ENCODE measurements at places on chromosomes 16 and 17.

GRCh38 chr17:61793565-61793964, 69.8 kb downstream of the BRIP1 start:
- DNase-seq: no peak

DNA sequence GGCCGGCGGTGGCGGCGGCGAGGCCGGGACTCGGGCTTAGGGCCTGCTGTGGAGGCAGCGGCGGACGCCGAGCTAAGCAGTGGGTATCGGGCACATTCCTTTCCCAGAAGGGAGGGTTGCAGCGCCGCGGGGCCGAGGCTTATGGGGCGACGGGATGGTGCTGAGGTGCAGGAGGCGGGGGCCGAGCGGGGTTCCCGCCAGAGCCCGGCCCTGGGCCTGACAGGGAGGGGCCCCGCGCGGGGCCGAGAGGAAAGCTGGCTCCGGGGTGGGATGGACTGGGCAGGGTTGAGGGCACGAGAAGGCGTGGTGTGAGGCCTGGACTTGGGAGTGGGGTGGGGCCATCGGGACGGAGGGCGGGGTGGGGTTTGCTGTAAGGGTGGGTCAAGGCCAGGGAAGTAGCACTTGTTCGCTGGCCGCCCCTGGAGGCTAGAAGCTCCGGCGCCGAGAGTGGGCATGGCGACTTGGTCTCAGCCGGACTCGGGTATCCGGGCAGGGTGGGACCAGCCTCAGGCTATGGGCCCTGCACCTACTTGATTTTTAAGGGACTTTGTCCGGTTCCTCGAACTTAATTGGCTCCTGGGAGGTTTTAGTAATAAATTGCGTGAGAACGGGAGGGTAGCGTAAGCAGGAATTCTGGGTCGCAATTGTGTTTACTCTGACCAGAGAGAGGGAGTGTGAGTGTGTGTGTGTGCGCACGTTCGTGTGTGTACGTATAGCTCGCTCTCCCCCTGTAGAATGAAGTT, 396 bp downstream of the NFE2L1 start:
- DNase-seq: no peak

DNA sequence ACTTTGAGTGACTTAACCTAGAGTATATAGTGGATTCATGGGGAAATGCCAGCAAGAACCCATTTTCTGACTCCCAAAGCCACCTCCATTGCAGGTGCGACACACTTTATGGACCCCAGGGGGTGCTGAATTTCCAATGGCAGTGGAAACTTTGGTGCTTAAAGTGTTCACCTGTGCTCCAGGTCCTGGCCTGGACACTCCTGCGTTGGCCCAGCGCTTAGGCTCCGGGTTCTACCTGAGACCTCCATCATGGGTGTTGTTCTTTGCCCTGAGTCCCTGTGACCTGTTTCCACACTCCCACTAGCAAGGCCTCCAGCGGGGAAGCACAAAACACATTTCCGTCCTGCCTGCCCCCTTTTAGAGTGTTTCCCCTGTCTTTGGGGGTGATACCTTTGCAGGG, 3.0 kb downstream of the CCNF start:
- no peak for DNase-seq

DNA sequence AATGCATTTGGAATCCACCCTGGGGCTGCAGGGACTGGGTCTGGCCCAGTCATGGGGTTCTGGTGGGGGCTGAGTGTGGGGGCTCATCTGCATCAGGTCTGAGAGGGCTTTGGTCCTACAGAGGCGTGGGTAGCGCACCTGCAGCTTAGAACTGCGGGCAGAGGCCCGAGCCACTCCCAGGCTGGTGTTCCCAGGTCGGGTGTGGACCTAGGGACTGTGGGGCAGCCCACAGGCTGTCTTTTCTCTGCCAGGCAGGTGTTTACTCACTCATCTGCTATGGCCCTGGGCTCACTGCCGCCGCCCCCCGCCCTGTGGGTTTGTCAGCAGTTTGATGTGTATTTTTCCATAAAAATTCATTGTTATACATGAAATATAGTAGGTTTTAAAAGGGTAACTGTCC, 27.0 kb upstream of the DOC2B start:
- no peak for DNase-seq

GRCh38 chr17:8005967-8006730, 3.7 kb downstream of the GUCY2D start:
- DNase-seq: no peak

DNA sequence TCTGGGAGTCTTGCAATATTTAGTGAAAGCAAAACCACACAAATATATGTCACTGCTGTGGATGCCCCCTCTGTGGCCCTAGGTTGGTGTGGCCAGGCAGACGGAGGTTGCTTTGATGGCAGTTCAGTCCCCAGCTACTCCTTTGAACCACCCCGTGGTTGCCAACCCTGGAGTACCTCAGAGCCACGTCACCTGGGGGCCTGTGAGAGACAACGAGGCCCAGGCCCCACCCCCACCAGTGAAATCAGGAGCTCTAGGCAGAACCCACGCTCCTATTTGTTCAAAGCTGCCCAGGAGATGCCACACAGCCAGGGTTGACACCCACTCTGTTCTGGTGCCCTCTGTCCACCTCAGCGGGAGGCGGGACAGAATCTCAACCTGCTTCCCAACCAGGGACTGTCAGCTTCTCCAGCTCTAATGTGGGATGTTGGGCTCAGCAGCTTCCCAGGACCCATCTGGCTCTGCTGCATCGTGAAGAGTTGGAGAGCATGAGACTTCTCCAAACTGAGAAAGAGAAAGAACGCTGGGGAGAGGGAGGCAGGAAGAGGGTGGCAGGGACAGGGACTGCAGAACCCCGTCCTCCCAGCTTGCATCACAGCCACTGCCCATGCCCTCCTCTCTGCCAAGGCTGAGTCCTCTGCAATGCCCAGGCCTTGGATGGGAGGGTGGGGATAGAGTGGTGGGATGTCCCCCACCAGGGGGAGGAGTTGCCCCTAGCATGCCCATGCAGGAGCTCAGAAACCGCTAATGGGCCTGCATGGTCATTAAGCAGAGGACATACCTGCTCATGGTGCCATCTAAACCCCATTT, 81.8 kb downstream of the C16orf78 start:
- no peak for DNase-seq

- DNase-seq: no peak
These were observed 422 bp downstream of the UQCC4 start for GRCh38 chr16:1420111-1420539.

DNA sequence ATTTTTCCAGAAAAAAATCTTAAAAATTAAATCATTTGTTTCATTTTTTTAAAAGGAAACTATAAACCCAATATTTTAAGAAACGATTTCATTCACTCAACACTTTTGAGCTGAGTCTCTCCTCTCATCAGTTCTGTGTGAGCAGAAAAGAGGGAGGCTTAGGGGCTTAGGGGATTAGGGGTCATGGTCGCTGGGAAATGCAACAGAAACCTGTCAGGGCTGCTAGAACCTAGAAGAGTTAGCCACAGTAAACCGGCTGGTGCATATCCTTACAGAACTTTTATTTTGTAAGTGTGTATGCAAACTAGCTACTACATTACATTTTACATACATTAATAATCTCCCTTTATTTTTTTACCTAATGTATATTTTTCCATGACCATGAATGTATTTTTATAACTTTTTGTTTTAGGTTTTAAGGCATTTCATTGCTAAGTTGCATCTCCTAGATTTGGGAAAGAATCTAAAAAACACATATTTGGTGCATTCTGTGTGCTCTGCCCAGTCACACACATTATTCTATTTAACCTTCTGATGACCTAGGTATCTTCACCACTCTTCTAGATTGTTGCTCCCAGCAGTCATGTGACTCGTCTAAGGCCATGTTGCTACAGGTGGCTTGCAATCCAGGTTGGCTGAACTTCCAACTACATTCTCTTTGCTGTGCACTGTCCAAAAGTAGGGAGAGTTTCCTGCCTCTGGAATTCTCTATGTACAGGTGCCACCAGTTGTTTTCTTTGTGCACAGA, 24.4 kb downstream of the TBC1D3B start:
- DNase-seq: no peak

GRCh38 chr16:87765473-87765775, 362 bp downstream of the KLHDC4 start:
- no peak for DNase-seq

GRCh38 chr17:7250695-7251627, 573 bp downstream of the CTDNEP1 start:
- no peak for DNase-seq

GRCh38 chr17:75724016-75725003, 3.1 kb downstream of the ITGB4 start:
- DNase-seq: no peak

- DNase-seq: no peak
These were observed 22.6 kb downstream of the C17orf67 start for GRCh38 chr17:56810891-56811775.

- no peak for DNase-seq
These were observed 52.5 kb downstream of the SMG6 start for GRCh38 chr17:2251098-2251497.

DNA sequence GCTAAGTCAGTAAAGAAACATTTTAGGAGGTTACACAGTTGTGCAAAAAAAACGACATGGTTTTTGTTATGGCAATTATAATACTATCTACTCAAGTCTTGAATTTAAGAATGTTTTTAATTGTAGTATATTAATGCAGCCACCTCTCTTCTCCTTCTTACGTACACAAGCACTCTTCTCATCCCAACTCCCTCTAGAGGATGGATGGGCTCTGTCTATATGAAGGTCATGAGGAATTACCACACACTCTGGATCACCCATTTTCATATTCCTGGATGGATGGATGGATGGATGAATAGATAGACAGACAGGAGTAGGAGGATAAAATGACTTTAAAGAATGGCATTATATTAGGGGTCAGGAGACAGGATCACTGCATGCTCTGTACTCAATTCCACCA, 120.0 kb downstream of the PHKB start:
- no peak for DNase-seq

DNA sequence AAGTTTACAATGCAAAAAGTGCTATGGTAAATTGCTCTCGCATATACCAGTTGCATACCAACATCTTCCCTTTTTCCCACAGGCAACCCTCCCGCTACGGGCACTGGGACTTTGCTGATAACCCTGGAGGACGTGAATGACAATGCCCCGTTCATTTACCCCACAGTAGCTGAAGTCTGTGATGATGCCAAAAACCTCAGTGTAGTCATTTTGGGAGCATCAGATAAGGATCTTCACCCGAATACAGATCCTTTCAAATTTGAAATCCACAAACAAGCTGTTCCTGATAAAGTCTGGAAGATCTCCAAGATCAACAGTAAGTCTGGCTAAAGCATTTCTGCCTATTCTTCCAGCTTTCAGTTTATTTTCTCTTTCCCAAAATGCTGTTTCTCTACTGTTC, 27.9 kb upstream of the HSBP1 start:
- DNase-seq: no peak

- no peak for DNase-seq
These were observed 9.7 kb downstream of the RPA1 start for GRCh38 chr17:1839516-1839915.

DNA sequence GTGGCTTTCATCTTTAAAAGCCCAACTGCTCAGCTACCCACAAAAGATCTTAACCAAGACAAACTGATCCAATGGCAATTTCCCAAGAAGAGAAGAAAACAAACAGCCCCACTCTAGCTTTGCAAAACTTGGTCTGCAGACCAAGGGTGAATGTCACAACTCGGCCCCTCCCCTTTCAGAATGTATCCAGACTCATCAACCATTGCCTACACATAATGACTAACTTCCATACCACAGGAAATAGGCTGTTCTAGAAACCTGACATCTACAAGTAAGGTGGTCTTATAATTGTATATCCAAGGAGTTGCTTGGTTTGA, 16.0 kb downstream of the DCUN1D3 start:
- DNase-seq: no peak

DNA sequence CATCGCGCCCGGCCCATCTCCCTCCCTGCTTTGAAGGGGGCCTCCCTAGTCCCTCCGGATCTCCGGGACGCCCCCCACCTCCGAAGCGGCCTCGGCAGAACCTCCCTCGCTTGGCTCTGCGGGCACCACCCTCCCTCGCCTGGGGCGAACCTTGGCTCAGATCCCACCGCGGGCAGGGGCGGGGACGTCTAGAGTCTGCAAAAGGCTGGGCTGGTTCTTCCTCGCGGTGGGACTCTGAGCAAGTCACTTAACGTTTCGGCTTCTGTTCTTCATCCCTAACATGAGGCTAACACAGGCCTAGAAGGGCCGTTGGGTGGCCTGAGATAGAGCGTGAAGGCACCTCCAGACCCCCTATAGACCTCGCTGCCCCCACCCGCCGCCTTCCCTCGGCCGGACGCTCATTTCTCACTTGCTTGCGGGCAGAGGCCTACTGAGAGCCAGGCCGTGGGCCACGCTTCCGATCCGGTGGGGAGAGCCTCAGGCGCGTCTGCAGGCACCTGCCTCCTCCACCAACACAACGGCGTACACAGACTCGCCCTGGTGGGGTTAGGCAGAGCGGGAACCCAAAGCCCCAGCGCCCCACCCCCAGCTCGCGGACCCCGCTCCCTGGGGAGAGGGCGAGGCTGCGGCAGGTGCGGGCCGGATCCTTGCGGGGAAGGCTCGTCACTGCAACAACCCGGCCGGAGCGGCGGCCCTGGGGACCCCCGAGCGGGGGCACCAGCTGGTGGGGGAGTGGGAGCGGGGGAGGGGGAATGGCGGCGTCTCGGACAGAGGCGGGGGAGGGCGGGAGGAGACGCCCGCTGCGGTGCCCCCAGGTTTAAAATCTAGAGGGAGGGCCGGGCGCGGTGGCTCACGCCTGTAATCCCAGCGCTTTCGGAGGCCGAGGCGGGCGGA, 5.4 kb downstream of the MYO1C start:
- no peak for DNase-seq

DNA sequence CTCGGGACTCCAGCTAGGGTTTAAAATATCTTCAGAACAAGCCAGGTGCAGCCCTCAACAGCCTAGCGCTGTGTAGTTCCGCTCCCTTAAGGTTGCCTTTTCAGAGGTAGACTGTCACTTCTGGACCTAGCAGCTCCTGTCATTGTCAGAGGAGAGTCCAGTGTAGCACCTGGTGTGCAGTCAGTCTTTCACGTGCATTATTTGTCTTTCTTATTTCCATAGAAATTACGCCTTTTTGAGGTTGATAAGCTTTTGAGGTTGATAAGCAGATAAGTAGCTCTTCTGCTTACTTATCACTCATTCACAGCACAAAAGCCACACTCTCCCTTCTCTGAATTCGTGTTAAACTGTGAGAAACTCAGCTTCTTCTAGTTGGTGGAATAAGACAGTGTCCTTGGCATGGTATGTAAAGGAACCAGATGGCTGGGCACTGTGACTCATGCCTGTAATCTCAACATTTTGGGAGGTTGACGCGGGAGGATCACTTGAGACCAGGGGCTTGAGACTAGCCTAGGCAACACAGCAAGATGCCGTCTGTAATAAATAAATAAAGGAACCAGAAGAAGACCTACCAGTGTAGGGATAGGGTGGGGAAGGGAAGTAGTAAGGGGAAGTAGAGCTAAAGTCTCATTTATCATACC, 10.2 kb downstream of the EEF2K start:
- no peak for DNase-seq

DNA sequence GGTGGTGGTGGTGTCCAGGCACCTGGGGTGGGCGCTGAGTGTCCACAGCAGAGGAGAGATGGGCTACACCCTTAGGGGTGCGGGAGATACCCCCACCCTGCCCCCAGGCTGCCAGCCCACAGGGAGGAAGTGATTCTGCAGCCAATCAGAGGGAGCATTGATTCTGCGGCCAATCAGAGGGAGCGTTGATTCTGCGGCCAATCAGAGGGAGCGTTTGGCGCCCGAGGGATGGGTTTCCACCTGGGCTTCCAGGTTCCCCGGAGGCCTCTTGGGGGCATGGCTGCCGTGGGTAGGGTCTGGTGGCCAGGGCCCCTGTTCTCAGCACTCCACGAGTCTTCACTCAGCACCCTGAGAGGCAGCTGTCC, 28.2 kb upstream of the ACSF3 start:
- DNase-seq: no peak

- DNase-seq: peak; percentile 42
These were observed 206.1 kb downstream of the CDH13 start for GRCh38 chr16:82832821-82833220.

GRCh38 chr16:17989255-17989654, 347.3 kb downstream of the NPIPA8 start:
- DNase-seq: no peak

All from NCI-H524 treated with DMSO at 0.1 percent for 48 hours (cell line).